ENCODE measurements at places on chromosomes 5 and 9.
A peak's percentile ranks its signal among the peaks of the same experiment; 100 is the strongest.

DNA sequence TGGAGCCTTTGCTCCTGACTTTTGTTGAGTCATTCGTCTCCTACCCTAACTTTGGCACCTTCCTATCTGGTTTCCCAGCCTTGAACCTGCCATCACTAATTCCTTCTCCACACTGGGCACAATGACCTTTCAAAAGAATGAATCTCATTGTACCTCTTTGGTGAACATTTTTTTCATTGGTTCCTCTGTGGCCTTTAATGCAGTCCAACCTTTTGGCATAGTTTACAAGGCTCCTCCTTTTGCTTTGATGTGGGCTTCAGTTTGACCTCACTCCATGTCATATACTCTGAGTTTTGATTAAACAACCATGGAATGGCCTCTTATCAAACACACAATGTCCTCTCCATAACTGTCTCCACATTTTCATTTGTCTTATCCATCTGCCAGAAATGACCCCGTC, 14.5 kb upstream of the ROPN1L start:
- DNase-seq, result no peak

DNA sequence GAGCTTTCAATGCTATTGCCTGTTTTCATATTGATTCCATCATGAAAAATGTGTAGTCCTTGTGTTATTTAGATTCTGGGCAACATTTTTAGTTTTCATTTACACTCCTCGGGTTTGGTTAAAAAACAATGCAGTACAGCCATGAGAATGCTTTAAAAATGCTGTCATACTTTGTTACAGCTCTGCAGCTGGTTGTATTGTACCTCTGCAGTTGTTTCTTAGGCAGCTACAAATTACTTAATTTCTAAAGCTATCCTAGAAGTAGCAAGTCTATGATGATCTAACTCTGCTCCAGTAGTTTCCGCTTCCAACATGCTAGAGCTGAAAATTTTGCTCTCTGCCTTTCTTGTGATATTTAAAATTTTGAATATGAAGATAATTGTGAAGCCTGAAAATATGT, 20.2 kb downstream of the SNX18 start:
- DNase-seq, result no peak

DNA sequence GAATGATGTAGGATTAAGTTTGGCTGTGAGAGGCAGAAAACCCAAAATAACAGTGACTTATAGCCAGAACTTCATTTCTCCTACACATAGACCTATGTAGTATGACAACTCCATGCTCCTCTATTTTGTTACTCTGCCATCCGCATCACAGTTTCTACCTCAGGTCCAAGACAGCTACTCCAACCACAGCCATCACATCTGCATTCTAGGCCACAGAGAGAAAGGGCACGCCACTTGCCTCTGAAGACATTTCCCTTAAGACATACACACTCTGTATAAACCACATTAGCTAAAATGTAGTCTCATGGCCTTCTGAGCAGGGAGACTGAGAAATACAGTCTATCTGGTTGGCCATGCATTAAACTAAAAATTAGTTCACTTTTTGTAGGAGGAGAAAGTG, 10.0 kb downstream of the SPINK4 start:
- no peak for DNase-seq

DNA sequence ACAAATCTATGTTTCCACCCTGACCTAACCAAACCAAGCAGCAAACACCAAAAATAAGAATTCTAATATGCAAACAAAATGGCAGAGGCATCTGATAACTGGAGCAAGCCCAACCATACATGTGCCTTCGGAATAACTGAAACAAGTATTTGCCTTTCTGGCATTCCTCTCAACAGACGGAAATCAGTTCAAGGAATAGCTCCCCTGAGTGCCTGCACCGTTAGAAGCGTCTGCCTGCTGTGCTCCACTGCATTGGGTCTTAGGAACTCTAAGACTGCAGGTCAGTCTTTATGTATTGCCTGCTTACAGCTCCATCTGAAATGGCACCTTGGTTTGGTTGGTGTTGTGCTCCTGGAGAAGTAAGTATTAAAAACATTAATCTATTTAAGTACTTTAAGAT, 98.5 kb downstream of the MRPS27 start:
- DNase-seq, result no peak

DNA sequence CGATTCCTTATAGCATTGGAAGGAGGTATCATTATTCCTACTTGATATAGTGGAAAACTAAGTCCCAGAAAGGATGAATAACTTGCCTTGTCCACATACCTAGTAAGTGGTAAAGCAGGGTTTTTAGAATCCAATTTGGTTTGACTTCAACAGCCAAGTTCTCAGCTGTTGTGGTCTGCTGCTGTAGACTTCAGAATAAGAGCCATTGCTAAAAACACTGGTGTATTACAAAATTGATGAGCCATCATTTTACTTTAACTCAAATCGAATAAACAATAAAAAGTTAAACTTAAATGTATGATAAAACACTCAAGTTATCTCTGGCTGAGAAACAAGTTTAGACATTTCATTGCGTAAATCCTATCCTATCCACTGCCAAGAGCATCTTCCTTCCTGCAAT, 610.8 kb downstream of the TLE1 start:
- DNase-seq, result no peak

- no peak for DNase-seq
Measured at GRCh38 chr5:39452846-39453245, 28.1 kb upstream of the DAB2 start.

DNA sequence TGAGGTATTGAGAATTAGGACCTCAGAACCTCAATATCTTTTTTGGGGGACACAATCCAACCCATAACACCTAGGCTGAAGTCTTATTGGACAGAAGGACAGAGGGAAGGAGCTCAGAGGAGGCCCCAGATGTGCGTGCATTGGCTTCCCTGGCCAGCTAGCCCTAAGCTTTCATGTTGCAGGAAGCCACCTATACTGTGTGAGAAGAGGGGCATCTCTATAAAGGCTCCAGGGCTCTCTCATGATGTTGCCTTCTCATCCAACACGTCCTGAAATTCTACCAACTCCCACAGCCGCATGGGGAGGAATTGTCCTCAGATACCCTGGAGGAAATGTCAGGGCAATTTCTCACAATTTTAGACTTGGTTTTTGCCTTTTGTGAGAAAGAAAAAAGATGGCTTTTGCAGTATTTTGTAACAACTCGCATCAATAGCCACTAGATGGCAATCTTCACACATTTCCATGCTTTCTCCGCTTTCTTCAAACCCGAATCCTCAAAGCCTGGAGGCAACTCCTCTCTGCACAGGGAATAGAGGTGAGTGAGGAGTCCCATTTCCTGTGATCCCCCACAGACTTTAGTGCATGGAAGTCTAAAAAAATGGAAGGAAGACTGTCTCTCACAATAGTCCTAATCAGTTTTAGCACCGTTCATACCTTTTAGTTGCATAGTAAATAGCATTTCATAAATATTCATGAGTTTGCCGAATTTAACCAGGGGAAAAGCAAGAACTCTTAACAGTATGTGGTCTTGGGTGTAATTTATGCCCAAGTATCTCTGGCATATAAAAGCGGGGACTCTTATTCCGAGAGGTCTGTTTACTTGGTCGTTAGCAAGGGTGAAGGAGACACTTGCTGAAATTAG, 7.4 kb upstream of the PPP3R2 start:
- peak; percentile 33 for DNase-seq
